NCI-H1436 treated with DMSO at 0.1 percent for 48 hours (cell line): ENCODE measurements at places on chromosomes 7 and 10.

DNA sequence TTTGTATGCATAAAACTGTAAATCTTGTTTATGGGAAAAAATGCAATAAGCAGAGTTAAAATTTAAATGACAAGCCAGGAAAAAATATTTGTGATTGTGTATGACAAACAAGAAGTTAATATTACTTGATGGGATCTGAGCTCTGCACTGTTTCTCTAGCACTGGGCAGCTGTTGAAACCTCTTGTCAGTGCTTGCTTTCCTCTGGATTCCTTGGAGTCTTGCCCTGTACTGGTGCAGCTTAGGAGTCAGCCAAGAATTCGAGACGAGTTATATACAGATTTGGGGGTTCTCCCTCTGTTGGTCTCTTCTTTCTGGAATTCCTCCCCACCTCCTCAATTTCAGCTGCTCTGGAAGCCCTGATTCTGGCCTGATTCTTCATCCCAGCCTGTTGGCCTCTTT is 24.3 kb upstream of the OPN4 start:
- DNase-seq = no peak

DNA sequence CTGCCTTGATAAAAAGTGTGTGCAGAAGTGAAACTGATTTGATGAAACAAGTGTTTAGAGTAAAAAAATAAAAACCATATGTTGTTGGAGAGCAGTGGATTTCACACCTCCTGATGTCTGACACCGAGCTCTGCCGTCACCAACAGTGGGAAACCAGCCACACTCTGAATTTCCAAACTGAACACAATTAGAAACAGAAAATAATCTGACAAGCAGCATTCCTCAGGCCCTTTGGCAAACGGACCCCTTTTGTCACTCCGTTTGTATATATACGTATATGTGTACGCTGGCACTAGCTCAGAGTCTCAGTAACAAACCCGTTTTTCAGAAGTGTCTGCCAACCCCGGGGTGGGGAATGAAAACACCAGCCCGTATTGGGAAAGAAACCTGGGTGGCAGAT is 32.4 kb downstream of the TACC2 start:
- no peak for DNase-seq

DNA sequence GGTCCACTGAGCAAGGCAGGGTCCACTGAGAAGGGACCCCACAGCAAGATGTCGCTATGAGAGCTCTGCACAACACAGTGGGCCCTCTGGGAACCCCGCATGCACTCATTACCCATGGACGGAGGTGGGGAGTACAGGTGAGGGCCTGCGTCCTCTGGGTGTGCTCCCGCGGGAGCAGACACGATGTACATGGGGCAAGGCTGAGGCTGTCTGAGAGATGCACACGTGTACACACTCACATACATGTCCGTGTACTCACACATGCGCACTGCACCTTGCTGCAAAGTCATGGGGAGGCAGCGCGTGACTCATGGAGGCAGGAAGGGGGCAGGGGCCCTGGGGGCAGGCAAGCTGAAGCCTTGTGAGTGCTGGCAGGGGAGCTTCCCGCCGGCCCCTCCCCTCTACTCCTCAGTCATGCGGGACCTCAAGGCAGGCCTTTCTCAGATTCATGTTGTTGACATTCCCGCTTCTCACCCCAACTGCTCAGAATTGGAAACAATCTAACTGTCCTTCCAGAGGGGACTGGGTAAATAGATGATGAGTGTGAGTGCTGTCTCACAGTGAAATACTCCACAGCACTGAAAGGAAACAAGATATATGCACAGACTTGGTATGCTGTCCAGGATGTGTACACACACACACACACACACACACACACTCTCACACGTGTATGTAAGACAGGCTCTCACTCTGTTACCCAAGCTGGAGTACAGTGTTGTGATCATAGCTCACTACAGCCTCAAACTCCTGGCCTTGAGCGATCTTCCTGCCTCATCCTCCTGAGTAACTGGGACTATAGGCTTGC is 40.0 kb downstream of the GOLGA7B start:
- peak; percentile 54 for DNase-seq

DNA sequence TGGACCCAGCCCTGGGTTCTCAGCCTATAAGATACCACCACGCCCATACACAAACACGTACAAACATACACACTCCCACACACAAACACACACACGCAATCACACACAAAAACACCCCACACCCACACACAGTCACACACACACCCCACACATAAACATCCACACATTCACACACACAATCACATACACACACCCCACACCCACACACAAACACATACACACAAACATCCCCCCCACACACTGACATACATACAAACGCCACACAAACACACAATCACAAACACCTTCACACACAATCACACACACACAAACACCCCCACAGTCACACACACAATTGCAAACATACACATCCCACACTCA is 79.3 kb upstream of the CPXM2 start:
- no peak for DNase-seq

GRCh38 chr10:103766751-103767505 is 88.4 kb downstream of the SH3PXD2A start:
- DNase-seq = no peak

DNA sequence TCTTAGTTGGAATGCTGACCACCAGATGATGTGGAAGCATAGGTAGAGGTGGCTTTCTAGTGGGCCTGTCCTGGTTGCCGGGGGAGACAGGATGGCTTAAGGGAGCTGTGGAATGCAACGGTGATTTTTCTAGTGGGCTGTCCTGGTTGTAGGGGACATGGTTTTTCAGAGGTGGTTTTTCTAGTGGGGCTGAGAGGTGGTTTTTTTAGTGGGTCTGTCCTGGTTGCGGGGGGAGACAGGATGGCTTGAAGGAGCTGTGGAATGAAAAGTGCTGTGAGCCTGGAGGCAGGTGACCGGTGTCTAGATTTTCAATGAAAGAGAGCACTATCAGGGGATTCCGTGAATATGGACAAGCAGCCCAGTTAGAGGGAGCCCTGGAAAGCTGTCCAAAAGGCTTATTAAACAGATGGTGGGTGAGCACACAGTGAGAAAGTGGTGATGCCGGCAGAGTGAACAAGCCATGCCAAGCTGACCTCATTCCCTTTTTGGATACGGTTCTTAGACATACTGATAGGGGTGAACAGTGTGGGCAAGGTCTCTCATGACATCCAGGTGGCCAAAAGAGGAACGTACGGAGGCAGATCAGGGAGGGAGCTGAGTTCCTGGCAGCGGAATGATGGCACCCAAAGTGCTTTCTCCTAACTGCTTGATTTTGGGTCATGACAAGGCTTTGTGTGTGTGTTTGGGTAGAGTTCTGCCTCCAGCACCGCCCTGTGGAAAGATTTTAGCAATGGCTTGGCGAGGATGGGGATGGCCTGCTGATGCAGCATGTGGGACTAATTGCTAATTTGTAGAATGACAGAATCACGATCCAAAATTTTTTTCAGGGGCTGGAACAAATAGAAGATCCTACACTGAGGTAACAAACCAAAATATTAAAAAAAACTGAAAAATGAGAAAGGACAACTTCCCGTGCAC is 126.6 kb downstream of the TMEM178B start:
- DNase-seq = no peak

- DNase-seq = no peak
Measured at GRCh38 chr10:95225136-95225535, 31.1 kb downstream of the ACSM6 start.

GRCh38 chr10:8298896-8299570 is 244.5 kb downstream of the GATA3 start:
- no peak for DNase-seq

DNA sequence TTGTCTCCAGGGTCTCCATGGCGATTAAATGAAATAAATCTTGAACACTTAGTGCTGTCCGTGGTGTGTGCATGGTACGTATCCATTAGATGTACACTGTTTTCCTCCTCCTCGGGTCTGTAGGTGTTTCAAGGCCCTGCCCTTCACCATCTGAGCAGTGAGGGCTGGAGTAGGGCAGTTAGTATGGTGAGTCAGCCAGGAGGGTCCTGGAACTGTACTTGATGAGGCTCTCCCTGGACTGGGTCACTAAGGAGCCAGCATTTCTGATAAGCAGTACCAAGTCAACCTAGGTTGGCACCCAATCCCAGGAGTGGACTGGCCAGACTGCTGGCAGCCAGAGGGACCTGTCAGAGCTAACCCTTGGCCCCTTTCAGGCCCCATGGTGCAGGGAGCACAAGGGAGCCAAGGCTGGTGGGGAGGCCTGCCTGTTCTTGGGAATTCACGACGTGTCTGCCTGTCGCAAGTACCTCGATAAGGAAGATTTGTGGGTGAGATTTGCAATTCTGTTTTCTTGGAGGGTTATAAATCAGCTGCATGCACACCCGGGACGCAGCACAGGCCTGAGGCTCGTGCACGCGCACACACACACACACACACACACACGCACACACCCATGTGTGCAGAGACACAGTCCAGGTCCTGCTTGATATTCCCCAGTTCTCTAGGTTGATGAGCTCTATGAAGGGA is 114.2 kb downstream of the ZMIZ1 start:
- DNase-seq = no peak
